ENCODE measurements at places on chromosomes 11 and 22. TPM values are rescaled to one million over a fixed set of nuclear protein-coding genes. Genes with fewer than 3 reads are reported as not detected.

DNA sequence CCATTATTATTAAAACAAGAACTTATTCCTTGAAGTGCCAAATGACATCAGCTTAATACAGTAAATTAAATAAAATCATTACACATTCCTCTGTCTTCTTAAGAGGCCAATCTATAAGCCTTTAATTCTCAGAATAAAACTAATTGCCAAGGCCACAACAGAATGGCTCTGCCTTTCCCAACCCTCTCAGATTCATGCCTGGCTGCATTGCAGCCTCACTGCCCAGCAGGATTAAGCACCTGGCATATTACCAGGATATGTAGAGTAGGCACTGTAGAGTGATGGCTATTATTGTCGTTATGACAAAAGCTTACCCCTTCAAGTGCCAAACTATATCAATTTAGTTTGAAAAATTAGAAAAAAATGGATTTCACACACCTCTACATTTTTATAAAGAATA lies 9.4 kb upstream of the CALCA start:
- DNase-seq = no peak

Gene ACR
- total RNA-seq = not detected

GRCh38 chr22:36649066-36649465 lies 54.5 kb downstream of the CACNG2 start:
- DNase-seq = no peak

Gene OR5D13
- total RNA-seq = not detected
